ENCODE measurements at places on chromosomes 12 and 14.

DNA sequence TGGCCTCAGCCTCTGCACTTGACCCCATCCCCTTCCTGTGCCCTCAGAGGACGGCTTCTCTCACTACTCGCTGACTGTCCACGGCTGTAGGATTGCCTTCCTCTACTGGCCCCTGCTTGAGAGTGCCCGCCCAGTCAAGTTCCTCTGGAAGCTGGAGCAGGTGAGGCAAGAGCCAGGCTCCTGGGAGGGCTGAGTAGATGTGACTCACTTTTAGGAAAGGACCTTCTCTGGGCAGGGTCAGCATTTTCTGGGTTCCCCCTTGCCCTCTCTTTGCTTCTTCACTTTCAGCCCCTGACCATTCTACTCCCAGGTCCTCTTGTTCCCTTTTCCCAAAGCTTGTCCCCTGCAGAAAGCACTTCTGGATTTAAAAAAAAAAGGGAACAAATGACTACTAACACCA, 7.7 kb downstream of the CLSTN3 start:
- no peak for ATAC-seq

- peak; percentile 43 for ATAC-seq
These were observed 624 bp downstream of the RIN3 start for GRCh38 chr14:92513966-92514843.

GRCh38 chr12:4278329-4279197, 5.0 kb downstream of the CCND2 start:
- no peak for ATAC-seq

DNA sequence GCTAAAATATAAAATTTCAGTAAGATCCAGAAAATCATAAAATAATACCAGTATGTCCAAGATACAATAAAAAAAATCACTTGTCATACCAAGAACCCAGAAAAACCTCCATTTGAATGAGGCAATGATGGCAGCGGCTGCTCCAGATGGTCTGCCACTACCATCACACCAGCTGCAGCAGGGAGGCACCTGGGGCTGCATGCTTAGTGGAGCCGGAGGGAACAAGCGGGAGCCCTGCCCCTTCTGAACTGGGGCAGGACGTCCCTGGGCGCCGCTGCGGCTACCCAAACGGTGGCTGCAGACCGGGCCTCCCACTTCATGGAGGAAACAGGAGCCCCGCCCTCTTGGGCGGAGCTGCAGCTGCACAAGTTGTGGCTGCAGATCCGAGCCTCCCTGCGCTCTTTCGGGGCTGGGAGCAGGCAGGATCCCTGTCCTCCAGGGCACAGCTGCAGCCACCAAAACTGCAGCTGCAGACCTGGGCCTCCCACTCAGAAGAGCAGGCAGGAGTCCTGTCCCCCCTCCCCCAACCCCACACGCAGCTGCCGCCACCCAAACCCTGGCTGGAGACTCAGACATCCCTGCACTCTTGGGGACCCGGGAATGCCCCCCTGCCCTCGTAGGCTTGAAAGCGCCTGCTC, 36.1 kb upstream of the OR5AU1 start:
- peak; percentile 88 for ATAC-seq

GRCh38 chr12:110351119-110351518, 52.4 kb downstream of the ANAPC7 start:
- ATAC-seq, result no peak

Data from SK-N-SH treated with all-trans-retinoic acid at 6 μM for 48 hours (cell line).